ENCODE measurements at places on chromosomes 16 and 17.

GRCh38 chr16:85660843-85661739 is 27.7 kb downstream of the GINS2 start:
- DNase-seq: no peak

- no peak for DNase-seq
Measured at GRCh38 chr16:55815320-55815719, 17.6 kb downstream of the CES1 start.

DNA sequence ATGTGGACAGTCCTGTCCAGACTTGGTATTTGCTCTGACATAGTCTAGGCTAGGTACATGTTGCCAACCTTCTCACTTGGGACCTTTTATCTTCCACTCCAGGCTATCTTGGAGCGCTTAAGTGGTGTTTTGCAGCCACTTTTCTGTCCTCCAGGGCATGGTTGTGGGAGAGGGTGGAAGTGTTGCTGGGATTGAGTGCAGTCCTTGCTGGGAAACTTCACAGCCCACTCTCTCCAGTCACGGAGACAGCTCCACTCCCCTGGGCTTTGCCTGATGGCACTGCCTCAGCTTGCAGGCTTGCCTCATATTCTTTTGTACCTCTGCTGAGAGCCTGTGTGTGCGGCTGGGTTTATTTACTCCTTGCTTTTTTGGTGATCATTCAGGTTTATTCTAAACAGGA is 17.4 kb downstream of the RPA1 start:
- no peak for DNase-seq

GRCh38 chr16:1509307-1510221 is 16.4 kb downstream of the TELO2 start:
- no peak for DNase-seq

DNA sequence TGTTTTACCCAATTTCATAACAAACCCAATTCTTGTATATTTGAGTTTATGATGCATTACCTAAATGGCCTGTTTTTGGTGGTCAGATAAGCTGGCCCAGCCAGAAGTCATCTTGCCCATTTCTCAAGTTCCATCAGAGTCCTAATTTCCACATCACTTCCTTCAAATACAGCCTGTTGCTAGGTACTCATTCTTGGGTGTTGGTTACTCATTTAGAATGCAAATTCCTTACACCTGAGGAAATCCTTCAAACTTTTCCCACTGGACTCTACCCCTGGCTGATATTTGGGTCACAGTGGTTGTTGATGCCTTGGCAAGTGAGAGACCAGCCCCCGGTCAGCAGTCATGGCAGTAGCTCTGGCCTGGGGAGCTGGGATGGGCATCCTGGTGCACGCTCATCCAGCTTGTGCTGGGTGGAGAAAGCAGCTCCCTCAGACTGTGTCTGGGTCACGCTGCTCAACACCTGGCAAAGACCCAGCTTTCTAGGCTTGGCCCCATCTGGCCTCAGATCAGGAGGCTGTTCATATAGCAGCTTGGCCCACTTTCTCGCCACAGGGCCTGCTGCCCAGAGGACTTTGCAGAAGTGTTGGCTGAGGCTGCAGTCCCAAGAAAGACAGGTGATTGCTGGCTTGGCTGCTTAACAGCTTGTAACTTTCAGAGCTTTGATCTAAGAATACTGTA is 25.8 kb downstream of the WSB1 start:
- DNase-seq: peak; percentile 2

DNA sequence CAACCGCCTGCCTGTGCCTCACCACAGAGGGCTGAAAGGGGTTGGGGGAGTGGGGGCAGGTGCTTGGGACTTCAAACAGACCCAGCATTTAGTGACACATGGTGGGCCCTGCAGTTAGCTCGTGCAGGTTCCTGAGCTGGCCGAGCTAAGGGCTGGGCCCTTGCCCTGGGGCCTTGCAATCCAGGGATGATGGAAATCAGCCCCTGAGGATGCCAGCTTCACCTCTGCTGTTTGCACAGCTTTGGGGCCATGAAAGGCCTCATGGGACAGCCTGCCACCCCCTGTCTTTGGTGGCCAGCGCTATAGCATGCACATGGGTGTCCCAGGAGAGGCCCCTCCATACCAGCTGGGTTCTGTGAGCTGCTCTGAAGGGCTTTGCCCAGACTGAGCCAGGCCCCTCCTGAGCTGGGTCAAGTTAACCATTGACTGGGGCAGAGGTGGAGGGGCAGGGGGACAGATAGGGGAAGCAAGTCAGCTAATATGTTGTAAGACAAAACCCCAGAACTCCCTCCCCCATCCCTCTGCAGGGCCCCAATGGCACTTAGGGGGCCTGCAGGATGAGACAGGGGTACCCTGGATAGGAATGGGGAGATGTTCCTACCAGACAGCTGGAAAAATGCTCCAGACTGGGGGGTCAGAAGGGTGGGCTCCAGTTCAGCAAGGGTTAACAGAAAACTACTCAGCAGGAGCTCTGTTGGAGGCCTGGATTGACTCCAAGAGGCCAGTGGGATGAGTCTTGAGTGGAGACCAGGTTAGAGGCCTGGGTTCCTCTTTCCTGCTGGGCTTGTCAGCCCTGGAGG is 692 bp downstream of the PRR15L start:
- DNase-seq: no peak
